Effector memory CD4-positive, alpha-beta T cell (primary cell): ENCODE measurements at places on chromosomes 5 and 9.

DNA sequence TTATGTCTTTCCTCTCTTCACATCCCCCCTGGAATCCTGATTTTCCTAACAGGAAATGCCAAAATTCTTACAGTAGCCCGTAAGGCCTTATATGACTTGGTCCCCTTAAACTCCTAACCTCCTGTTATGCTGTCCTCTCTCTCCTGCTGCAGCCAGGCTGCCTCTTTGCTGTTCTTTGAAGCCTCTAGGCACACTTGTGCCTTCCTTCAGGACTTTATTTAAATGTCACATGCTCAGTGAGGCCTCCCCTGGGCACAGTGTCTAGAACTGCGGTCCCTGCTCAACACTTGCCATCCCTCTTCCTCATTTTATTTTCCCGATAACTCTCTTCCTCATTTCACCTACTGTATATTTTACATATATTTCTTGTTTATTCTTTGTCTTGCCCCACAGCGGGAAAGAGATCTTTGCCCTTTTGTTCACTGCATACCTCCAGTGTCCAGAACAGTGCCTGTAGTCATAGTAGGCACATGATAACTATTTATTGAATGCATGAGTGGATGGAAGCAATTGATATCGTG is 5.5 kb upstream of the SHB start:
- H3K27ac ChIP-seq = no peak overlapping the region
- H3K4me1 ChIP-seq = peaks cover 6% of the 10 kb centered on the region
- no peak overlapping the region for H3K4me3 ChIP-seq
- no peak for DNase-seq

DNA sequence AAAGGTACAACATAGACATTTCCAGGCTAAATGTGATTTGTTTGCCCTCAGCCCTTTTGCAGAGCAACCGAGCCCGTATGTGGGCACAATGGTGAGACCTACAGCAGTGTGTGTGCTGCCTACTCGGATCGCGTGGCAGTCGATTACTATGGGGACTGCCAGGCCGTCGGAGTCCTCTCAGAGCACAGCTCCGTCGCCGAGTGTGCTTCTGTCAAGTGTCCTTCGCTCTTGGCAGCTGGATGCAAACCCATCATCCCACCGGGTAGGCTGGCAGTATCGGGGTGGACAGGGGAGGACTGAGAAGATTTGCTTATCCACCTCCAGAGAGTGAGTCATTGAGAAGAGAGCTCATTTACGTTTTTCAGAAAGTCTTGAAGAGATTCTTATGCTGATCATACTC is 17.8 kb upstream of the GLIPR2 start:
- H3K36me3 ChIP-seq = peaks cover 6% of the 10 kb centered on the region
- H3K4me1 ChIP-seq = no peaks in the 10 kb centered on the region
- no peak for DNase-seq
- H3K27me3 ChIP-seq = no peaks in the 10 kb centered on the region
- H3K4me3 ChIP-seq = no peak overlapping the region

DNA sequence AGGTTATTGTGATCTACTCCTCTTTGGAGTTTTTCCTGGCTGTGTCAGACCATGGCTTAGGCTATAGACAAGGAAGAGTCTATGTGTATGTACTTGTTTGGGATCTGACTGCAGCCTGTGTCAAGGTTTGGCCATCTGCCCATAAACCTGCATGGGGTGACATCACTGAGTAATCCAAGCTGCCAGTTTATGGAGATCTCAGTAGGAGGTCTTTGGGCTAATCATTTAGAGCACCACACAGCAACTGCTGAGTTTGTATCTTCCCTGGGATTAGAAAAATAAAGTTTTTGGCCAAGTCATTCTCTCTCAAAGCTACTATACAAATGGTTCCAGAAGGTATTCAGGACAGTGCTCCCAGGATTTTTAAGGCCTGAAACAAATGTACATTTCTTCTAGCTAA is 65.5 kb upstream of the HSPB3 start:
- no peaks in the 10 kb centered on the region for H3K4me1 ChIP-seq
- no peaks in the 10 kb centered on the region for H3K27me3 ChIP-seq
- DNase-seq = no peak
- H3K4me3 ChIP-seq = no peak overlapping the region

- no peaks in the 10 kb centered on the region for H3K36me3 ChIP-seq
- H3K4me3 ChIP-seq = no peak overlapping the region
- DNase-seq = no peak
- no peak overlapping the region for H3K27ac ChIP-seq
- H3K27me3 ChIP-seq = no peaks in the 10 kb centered on the region
- no peaks in the 10 kb centered on the region for H3K4me1 ChIP-seq
Measured at GRCh38 chr5:102241809-102242421, 54.2 kb downstream of the SLCO4C1 start.

DNA sequence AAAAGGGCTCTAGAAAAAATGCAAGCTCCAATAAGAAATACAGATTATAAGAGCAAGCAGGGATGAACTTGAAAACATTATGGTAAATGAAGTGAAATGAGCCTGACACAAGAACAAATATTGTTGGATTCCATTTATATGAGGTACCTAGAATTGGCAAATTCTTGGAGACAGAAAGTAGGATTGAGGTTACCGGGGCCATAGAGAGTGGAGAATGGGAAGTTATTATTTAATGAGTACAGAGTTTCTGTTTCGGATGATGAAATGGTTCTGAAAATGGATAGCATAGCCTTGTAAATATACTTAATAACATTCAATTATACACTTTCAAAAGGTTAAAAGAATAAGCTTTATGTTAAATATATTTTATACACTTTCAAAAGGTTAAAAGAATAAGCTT is 75.6 kb upstream of the SLC12A2 start:
- no peaks in the 10 kb centered on the region for H3K4me1 ChIP-seq
- H3K36me3 ChIP-seq = no peaks in the 10 kb centered on the region
- no peak for DNase-seq
- no peak overlapping the region for H3K27ac ChIP-seq
- H3K27me3 ChIP-seq = no peaks in the 10 kb centered on the region

GRCh38 chr9:25703701-25704357 is 25.6 kb upstream of the TUSC1 start:
- DNase-seq = no peak
- no peak overlapping the region for H3K4me3 ChIP-seq

- H3K4me3 ChIP-seq = no peak overlapping the region
- H3K27ac ChIP-seq = no peak overlapping the region
- H3K36me3 ChIP-seq = peaks cover 39% of the 10 kb centered on the region
- no peak for DNase-seq
- H3K4me1 ChIP-seq = peaks cover 29% of the 10 kb centered on the region
- H3K27me3 ChIP-seq = no peaks in the 10 kb centered on the region
Measured at GRCh38 chr5:134547579-134547978, 22.1 kb downstream of the JADE2 start.

DNA sequence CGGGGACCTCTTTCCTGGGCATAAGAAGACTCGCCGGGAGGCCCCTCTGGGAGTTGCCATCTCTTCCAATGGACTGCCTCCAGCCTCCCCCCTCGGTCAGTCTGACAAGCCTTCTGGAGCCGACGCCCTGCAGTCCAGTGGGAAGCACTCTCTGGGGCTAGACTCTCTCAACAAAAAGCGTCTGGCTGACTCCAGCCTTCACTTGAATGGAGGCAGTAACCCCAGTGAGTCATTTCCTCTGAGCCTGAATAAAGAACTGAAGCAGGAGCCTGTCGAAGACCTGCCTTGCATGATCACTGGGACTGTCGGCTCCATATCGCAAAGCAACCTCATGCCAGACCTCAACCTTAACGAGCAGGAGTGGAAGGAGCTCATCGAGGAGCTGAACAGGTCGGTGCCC is 28.4 kb upstream of the LTC4S start:
- peaks cover 42% of the 10 kb centered on the region for H3K36me3 ChIP-seq
- H3K27ac ChIP-seq = no peak overlapping the region
- DNase-seq = no peak
- no peaks in the 10 kb centered on the region for H3K27me3 ChIP-seq
- no peak overlapping the region for H3K4me3 ChIP-seq
- peaks cover 7% of the 10 kb centered on the region for H3K4me1 ChIP-seq

- no peak overlapping the region for H3K4me3 ChIP-seq
- H3K36me3 ChIP-seq = no peaks in the 10 kb centered on the region
- DNase-seq = peak; percentile 17
Measured at GRCh38 chr9:15135164-15135792, 171.7 kb downstream of the TTC39B start.

DNA sequence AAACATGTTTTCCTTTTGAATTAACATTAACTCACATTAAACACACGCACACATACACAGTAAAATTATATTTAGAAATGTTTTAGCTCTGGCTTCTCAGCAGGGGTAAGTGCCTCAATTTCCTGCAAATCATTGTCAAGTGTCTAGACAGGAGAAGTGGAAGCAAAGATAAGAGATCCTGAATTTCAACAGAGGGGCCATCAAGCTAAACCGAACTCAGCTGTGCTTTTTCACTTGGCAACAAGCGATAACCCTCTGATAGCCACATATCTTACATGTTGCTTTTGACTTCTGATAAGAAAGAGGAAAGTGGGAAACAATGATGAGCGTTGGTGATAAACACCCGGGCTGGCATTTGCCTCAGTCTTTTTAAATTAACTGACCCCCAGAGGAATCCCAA is 79.7 kb upstream of the SPDL1 start:
- H3K36me3 ChIP-seq = no peaks in the 10 kb centered on the region
- no peaks in the 10 kb centered on the region for H3K4me1 ChIP-seq
- no peak overlapping the region for H3K27ac ChIP-seq
- no peak for DNase-seq
- no peaks in the 10 kb centered on the region for H3K27me3 ChIP-seq
- H3K4me3 ChIP-seq = no peak overlapping the region

DNA sequence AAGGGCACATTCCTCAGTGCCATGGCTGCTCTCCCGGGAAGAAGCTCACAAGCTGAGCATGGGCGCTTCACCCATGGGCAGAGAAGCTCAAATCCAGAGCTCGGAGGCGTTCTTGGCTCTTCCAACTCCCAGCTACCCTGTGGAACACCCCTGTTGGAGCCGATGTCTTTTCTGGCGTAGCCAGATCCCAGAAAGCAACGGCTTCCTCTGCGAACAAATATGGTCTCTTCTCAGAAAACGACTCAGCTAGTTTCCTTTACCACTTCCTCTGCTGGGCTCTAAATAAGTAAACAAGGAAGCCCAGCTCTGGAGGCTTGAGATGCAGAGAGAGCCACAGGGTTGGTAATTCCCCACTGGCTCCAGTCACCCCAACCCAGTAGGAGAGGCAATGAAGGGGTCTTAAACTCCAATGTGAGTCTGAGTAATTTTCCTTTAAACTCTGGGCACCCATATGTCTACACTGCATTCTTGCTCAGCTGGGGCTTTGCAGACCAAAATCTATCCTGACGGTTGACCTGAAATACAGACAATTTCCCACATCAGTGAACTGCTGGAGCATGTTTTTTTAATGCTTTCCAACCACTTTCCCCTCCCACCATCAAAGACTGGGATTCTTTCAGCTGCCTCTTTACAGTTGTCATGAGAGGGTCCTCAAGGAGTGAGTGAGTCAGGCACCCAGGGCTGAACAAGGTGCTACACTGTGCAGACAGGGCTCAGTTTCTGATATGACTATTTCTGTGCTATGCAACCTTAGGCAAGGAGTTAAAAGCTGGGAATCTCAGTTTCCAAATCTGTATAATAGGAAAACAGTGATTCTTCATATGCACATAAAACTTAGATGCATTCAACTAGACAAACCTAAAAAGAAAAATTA is at the start of gene LCP2:
Gene LCP2 (minus strand): TSS at position 189 of the 874 bp plus-strand sequence. CDS start 166 bp downstream, at position 23.
- DNase-seq = peak; percentile 48
- H3K27me3 ChIP-seq = no peaks in the 10 kb centered on the region
- H3K36me3 ChIP-seq = peaks cover 7% of the 10 kb centered on the region
- H3K27ac ChIP-seq = peak within 1 kb of the TSS; percentile 97
- peak within 1 kb of the TSS; percentile 98 for H3K4me3 ChIP-seq

DNA sequence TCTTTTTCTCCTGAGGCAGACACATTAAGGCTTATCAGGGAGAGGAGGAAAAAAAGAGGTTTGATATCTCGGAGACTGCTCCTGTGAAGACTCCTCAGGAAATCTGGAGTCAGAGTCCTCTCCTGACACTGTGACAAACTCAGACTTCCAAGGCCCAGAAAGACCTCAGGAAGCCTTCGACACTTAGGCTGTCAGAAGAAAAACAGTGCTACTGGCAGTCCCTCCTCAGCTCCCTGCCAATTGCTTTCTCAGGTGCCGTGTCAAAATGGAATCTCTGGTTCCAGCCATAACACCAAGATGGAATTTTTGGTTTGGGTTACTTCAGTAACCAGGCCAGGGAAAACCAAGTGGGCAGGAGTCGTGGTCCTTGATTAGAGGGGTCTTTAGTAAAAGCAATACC is 4.1 kb downstream of the STK10 start:
- H3K27me3 ChIP-seq = no peaks in the 10 kb centered on the region
- H3K27ac ChIP-seq = peak overlapping the region; percentile 97
- DNase-seq = no peak
- peak overlapping the region; percentile 95 for H3K4me3 ChIP-seq

- no peak overlapping the region for H3K27ac ChIP-seq
- no peaks in the 10 kb centered on the region for H3K36me3 ChIP-seq
- no peak for DNase-seq
Measured at GRCh38 chr5:64018966-64019365, 56.7 kb upstream of the HTR1A start.

- no peak overlapping the region for H3K4me3 ChIP-seq
- DNase-seq = no peak
- no peaks in the 10 kb centered on the region for H3K36me3 ChIP-seq
- H3K4me1 ChIP-seq = no peaks in the 10 kb centered on the region
Measured at GRCh38 chr5:137206030-137206715, 293.0 kb downstream of the SPOCK1 start.

DNA sequence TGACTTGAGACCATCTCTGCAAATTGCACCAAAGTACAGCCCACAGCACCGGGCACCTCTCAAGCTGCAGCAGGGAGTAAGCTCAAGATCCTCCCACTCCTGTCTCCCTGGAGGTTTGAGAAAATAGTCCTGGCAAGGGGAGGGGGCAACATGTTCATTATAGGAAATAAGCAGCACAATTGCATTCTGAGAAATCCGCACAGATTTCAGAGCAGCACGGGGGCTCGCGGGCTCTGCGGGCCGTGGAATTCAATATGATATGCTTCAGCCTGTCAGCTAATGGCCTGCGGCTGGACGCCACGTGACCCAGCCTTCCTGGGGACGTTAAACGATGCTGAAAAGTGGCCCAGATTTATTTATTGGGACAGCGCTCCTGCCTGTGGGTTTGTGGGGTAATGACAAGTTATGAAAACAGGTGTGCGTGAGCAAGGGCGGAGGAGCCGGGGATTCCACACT is 156.4 kb downstream of the DAB2IP start:
- H3K27me3 ChIP-seq = no peaks in the 10 kb centered on the region
- DNase-seq = no peak
- no peak overlapping the region for H3K4me3 ChIP-seq
- H3K36me3 ChIP-seq = no peaks in the 10 kb centered on the region
- H3K4me1 ChIP-seq = no peaks in the 10 kb centered on the region

GRCh38 chr5:66958201-66958979 is 238.2 kb downstream of the CD180 start:
- no peaks in the 10 kb centered on the region for H3K27me3 ChIP-seq
- no peaks in the 10 kb centered on the region for H3K4me1 ChIP-seq
- no peak for DNase-seq
- no peak overlapping the region for H3K4me3 ChIP-seq

- H3K4me3 ChIP-seq = no peak overlapping the region
- no peaks in the 10 kb centered on the region for H3K27me3 ChIP-seq
- no peak overlapping the region for H3K27ac ChIP-seq
- no peak for DNase-seq
- H3K36me3 ChIP-seq = no peaks in the 10 kb centered on the region
Measured at GRCh38 chr9:110025551-110026170, 182.3 kb downstream of the C9orf152 start.

- H3K4me3 ChIP-seq = no peak overlapping the region
- peaks cover 7% of the 10 kb centered on the region for H3K4me1 ChIP-seq
- H3K27me3 ChIP-seq = no peaks in the 10 kb centered on the region
Measured at GRCh38 chr5:68315679-68316271, 100.2 kb downstream of the PIK3R1 start.
